ENCODE measurements at places on chromosomes 4 and X.

DNA sequence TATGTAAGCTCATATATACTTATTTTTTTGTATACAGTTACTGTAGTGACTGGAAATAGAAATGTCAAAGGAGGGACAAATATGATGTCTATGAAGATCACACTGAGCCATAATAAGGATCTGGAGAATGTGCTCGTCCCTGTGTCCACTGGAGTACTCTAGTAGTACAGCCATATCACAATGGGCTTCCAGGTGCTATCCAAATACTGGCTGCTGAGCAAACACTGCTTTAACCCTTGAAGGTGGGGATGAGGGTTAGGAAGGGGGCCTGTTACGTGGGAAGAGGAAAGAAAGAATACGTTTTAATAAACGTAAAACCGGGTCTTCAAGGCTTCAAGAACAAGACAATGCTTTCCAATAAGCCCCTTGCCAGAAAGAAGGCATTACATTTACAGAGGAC is 29.8 kb upstream of the TMEM150C start:
- DNase-seq = no peak

DNA sequence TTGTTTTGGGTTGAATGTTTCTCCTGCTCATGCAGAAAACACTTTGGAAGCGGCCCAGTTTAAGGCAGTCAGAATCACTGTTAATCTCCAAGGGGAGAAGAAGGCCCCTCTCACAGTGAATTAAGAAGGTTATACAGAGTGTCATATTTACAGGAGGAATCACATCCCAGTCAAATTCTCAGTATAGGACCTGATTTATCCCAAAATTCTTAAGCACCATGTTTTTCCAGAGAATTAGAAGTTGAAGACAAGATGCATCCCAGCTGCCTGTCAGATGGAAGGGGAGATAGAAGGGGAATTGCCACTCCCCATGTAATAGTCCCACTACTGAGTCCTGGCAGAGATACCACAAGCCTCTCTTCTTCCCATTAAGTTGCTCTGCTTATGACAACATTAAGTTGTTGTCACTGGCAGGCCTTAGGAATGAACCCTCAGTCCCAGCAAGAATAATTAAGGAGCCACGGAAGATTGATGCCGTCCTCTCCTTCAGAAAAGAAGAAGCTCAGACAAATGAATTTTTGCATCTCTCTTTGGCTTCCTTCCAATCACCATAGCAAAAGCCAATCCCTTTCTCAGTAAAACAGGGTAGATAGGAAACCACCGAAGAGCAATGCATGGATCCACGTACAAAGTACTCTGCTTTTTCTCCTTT is 138.4 kb downstream of the LDB2 start:
- no peak for DNase-seq

- DNase-seq = no peak
Measured at GRCh38 chrX:153992180-153992579, 19.6 kb downstream of the TMEM187 start.

DNA sequence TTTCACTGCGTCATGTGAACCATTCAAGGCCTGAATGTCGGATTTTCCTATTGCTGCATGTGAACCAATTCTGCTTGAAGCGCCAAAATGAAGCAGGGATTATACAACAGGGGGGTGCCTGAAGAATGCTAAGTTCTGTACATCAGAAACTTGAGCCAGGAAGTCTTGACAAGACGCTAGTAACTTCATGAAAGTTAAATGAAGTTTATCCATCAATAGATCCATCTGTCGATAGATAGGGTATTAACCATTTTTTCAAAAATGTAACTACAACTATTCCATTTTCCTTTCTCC is 590 bp upstream of the NAF1 start:
- DNase-seq = no peak

GRCh38 chr4:123167931-123168330 is 228.7 kb upstream of the SPRY1 start:
- DNase-seq = no peak

DNA sequence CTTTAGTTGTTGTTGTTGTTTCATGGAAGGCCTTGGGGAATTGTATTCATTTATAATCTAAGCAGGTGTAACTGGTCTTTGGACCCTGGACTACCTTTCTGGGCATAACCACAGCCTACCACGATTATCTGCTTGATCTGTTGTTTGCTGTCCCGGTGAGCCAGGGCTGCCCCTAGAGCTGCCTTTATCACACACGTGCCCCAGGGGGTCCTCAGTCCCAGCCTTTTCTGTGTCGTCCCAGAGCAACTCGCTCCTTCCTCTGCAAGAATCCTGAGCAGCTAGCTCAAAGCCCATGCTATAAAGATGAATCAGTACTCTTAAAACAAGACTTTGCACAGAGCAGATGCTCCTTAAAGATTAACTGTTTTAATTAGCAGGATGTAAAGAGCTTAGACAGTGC is 273.2 kb downstream of the EVC2 start:
- DNase-seq = no peak

All from activated T-helper 1 cell treated with anti-CD3 and anti-CD28 coated beads, Interleukin-2, amount 50 U/mL, for 16 hours (primary cell).